ENCODE measurements at places on chromosomes 5 and 9.
A peak's percentile ranks its signal among the peaks of the same experiment; 100 is the strongest.

DNA sequence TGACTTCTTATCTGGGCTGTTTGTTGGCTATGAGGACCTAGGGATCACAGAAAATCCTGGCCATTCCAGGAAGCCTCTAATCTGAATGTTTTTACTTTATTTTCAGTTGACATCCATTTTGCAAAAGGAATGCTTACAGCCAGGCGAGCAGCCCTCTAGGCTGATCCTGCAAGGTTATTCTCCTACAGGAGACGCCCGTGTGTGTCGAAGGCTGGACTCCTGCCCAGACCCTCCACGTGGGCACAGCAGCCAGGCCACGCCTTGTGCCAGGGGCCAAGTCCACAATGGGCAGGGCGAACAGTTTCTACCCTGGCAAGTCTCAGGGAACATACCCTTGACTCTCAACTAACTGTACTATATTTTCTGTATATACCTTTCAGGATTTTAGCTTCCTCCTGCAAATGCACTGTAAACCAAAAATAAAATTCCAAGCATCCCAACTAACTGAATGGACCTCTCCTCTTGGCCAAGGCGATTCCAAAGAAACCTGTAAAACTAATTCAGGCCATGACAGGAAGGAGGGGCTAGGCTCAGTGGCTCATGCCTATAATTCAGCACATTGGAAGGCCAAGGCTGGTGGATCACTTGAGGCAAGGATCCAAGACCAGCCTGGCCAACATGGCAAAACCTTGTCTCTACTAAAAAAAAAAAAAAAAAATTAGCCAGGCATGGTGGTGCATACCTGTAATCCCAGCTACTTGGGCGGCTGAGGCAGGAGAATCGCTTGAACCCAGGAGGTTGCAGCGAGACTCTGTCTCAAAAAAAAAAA lies 5.7 kb downstream of the CMBL start:
- no peak for DNase-seq

GRCh38 chr5:98060148-98060547 lies 713.3 kb upstream of the RGMB start:
- no peak for DNase-seq

- no peak for DNase-seq
These were observed 168.6 kb downstream of the EFNA5 start for GRCh38 chr5:107501965-107502675.

DNA sequence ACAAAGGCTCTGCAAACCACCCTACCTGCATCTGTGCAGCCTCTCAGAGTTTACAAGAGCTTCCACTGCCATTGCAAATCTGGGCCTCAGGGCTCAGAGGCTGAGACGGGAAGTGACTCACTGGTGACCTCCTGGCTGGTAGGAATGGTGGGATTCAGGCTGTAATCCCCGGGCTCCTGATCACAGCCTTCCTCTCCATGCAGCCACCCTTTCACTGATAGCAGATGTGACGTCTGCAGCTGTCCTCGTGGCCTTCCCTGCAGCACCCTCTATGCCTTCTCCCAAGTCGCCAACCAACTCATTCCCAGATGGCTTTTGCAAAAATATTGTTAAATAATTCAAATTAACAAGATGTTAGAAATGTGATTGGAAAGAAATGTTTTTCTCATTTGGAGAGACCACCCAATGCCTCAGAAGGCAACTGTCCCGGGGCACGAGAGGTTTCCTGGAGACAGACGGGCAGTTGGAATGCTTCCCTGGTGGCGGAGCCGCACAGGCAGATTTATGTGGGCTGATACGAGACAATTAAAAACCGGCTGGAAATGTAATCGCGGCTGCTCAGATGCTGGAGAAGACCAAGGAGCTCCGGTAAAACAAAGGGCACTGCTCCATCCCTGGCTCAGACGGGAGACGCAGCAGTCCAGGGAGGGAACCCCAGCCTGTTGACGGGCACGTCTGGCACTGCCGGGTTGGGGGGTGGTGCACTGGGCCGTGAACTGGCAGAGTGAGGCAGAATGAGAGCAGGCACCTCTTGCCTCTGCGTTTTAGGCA lies 34.4 kb upstream of the SLC25A51 start:
- no peak for DNase-seq

- DNase-seq: no peak
These were observed 236.7 kb upstream of the CCNH start for GRCh38 chr5:87649455-87649854.

DNA sequence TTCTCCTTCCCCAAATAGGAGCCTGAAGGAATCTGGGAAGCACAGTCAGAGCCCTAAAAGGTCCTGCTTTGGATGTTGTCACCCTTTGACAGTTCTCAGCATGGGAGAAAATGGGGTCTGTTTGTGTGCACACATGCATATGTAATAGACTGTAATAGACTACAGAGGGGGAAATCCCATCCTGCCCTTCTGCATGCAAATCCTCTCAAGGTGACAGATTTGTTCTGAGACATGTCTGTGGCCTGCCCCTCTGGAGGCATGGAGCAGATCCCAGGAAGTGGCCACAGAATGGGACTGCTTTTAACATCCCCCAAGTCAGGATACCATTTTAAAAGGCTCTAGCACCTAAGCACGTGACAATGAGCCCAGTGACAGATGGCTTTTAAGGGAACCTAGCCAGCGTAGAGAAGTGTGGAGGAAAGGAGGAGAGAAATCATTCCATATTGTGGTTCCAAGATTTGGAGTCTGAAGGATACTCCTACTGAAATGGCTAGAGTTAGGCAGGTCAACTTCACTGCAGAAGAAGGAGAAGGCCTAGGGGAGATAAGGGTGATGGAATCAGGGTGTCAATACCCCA lies 483.5 kb downstream of the SPOCK1 start:
- no peak for DNase-seq

DNA sequence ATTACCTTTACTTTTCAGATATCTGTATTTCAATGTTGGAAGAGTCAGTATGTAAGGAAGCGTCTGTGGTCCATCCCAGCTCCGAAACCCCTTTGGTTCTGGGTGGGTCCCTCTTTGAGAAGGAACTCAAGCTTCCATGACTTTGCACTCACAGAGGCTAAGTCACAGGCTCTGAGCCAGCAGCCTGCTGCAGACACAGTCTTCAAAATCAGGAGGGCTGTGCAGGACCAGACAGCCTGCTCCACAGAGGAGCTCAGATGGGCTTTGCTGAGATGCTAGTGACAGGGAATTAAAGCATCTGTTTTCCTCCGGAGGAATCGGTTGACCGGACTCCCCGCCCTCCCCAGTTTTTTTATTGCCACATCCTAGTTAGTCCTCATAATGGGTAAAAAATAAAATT lies 126.4 kb upstream of the ICE1 start:
- DNase-seq: no peak

GRCh38 chr5:74149395-74149794 lies 491.1 kb downstream of the ENC1 start:
- no peak for DNase-seq

DNA sequence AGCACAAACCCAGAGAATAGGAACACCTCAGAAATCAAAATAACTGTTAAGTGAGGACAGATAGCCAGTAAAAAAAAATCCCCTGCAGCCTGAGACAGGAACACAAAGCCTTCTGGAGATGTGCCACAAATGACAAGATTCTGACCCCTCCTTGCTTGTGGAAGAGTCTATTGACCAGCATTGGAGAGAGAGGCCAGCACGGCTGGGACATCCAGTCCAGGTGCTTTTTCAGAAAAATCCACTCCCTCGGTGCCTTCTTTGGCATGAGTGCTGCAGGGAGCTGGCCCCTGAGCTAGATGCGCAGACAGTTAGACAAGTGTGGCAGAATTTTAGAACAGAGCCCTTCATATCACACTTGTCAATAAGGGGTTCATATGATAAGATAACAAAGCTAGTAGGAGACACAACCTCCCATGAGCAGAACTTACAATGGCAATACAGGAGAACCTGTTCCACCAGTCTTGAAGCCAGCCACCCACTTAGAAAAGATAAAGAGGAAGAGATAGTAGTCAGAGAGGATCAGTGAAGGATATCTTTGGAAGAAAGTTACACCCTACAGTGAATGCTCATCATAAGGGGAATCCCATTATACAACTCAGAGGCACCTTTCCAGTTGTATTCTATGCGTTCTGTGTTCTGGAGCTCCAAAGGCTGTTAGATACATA lies 298.4 kb downstream of the TLE1 start:
- no peak for DNase-seq

DNA sequence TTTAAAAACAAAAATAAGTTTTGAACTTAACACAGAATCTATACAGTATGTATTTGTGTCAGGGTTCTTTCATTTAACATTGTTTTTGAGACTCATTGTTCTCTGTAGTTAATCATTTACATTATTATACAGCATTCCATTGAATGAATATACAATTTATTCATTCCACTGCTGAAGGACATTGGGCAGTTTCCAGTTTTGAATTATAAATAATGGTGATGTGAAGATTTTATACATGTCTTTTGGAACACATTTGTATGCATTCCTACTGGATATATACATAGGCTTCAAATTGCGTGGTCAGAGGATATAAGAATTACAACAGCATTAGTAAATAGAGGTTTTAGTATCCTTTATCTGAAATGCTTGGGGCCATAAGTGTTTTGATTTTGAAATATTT lies 72.0 kb downstream of the CEP120 start:
- DNase-seq: no peak

DNA sequence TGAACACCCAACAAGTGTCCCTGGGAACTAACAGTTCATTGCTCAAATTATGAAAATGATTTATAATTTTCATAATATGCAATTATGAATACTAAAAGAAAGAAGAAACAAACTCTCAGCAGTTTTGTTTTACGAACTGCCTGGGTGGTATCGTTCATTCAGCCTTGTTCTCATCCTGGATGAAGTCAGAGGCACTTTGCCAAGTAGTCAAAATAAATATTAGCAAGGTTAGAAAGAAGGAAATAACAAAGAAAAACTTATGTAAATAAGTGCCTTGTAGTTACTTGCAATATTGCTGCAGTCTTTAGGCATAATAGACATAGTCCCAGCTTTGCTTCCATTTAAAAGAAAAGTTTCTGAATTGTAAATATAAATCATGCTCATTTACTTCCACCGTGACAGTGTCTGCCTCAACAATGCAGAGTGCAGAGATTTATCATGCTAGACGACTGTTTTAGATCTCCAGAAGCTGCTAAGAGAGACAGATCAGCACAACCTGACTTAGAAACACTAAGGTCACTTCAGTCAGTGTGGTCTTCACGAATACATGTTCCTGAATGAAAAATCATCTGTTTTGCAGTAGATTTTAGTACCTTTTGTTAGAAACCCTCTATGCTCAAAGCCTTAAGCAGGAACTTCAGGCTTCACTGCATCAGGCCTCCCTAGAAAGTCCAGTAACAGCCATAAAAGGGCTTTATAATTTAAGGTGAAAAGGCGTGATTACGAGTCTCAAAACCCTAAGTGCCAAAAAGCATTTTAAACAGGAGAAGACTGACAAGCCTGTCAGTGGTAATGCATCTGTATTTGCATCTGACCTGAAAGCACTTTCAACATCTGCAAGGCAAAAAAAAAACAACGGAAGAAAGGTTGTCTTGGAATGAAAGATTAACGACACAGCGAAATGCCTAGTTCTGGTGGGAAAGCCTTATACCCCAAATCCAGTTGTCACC lies 92.1 kb downstream of the TMEM167A start:
- no peak for DNase-seq

DNA sequence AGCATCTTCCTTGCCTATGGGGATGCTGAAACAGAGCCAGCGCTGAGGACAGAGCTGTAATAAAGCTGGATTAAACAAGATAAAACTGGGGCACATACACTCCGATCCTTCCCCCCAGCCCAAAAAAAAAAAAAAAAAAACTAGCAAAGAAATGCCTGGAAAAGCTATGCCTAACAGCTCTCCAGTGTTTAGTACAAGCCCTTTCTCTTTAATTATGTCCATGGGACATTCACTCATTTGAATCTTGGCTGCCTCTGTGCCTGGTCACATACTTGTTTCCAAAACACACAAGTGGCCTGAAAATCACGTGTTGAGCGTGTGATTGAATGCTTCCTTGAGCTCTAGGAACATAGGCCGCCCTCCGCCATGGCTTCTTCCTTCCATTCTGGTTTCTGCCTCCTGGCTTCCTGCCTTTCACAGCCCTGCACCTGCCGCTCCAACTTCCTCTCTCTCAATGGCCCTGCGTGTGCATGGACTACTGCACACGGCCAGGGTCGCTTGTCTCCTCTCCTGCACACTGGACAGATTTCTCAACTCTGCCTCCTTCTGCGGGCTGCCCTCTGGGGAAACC lies 111.0 kb upstream of the RETREG1 start:
- peak; percentile 34 for DNase-seq

DNA sequence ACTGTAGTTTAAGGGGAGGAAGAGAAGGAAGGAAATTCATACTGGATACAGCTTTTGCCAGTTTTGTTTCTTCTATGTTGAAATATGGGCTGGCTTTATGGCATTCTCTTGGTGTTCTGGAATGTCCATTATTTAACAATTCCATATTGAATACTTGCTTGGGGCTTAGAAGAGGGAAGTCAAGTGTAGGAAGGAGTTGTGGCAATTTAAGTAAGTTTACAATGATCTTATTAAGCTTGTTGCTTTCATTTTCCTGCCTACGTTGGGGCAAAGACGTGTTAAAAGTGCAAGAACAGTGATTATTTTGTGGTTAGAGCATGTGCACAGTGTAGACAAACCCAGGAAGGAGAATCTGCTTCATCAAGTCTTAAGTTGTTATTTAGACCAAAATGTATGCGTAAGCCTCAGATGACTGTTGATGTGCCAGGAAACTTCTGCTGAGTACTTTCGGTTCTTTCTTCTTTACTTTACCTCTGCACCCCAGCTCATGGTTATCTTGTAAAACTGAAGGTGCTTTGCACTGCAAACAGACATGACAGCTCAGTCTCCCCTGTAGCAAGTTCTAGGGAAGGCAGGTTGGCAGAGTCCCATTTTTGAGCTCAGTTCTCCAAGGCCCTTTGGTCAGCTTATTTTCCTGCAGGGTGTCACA lies 75.8 kb downstream of the F2RL2 start:
- no peak for DNase-seq

- no peak for DNase-seq
These were observed 77.5 kb downstream of the PPARGC1B start for GRCh38 chr5:149807614-149808013.

DNA sequence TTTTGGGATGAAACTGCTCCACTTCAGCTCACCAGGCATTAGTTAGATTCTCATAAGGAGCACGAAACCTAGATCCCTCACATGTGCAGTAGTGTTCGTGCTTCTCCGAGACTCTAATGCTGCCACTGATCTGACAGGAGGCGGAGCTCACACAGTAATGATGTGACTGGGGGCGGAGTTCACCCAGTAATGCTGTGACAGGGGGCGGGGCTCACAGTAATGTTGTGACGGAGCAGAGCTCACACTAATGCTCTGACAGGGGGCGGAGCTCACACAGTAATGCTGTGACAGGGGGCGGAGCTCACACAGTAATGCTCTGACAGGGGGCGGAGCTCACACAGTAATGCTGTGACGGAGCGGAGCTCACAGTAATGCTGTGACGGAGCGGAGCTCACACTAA lies 27.1 kb upstream of the LRRC14B start:
- DNase-seq: no peak

Measured in anterior cingulate cortex (tissue), 58 donors.